ENCODE measurements at places on chromosomes 16 and 17.

DNA sequence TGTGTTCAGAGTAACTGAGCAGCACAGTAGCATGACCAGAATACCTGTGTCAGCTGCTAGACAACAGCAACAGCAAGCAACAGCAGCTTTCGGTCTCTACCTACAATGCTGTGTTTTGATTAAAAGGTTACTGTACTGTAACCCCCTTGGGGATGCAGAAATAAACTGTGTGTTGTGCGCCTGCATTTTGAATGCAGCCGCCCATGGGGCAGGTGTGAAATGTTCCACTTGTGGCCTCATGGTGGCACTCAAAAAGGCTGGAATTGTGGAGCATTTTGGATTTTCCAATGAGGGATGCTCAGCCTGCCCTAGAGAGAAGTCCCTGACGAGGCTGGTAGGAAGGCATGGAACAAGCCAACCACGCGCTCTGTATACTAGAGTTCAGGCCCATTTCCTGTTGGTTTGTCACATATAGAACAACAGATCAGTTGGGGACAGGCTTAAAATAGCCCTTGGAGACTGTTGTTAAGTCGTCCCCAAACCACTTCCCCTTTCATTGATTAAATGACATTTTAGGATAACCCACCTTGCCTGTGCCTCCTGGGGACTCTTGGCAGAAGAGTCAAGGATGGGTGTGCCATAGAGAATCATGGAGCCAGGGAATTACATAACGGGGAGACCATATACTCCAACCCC, 27.1 kb downstream of the SCPEP1 start:
- DNase-seq = no peak

- peak; percentile 65 for DNase-seq
Observed at GRCh38 chr17:9768381-9768934, 22.9 kb downstream of the DHRS7C start.

GRCh38 chr17:39927101-39927928, at the start of the genes LRRC3C and ORMDL3:
LRRC3C (plus strand) TSS chr17:39927732; CDS start chr17:39941524, 13,792 bp downstream.
ORMDL3 (minus strand) TSS chr17:39927601; CDS start chr17:39924203, 3,398 bp downstream.
- DNase-seq = peak; percentile 96

DNA sequence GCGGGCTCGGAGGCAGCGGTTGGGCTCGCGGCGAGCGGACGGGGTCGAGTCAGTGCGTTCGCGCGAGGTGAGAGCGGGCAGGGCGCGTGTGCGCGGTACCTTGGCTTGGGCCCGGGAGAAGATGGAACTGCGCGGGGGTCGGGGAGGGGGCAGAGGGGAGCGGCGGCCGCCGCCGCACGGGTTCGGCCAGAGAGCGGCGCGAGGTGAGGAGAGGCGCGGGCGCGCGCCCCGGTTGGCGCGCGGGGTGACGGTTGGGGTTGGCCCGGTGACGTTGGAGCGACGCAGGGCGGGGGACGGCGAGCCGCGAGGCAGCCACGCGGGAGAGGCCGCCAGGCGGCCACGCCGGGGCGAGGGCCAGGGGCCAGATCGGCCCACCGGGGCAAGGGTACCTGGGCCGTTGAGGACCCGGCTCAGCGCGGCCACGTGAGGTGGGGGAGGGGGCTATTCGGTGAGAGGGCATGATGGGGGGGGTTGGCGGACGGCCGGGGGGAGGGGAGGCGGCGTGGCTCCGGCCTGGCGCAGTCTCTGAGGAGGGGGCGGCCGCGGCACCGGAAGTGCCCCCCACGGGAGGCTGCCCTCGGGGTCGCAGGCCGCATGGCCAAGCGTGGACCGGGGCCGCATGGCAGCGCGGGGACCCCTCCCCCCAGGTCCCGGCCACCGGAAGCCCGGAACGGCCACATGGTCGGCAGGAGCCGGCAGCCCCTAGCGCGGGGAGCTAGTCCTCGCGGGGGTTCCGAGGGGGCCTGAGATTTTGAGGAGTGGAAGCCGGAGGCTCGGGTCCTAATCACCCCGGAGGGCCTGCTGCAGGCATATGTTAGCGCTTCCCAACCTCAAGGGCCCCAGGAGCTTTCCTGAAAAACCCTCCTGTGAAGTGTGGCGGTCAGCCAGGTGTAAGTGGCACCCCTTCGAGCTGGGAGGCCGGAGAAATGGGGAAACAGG, 527 bp downstream of the EIF5A start:
- DNase-seq = peak; percentile 37

DNA sequence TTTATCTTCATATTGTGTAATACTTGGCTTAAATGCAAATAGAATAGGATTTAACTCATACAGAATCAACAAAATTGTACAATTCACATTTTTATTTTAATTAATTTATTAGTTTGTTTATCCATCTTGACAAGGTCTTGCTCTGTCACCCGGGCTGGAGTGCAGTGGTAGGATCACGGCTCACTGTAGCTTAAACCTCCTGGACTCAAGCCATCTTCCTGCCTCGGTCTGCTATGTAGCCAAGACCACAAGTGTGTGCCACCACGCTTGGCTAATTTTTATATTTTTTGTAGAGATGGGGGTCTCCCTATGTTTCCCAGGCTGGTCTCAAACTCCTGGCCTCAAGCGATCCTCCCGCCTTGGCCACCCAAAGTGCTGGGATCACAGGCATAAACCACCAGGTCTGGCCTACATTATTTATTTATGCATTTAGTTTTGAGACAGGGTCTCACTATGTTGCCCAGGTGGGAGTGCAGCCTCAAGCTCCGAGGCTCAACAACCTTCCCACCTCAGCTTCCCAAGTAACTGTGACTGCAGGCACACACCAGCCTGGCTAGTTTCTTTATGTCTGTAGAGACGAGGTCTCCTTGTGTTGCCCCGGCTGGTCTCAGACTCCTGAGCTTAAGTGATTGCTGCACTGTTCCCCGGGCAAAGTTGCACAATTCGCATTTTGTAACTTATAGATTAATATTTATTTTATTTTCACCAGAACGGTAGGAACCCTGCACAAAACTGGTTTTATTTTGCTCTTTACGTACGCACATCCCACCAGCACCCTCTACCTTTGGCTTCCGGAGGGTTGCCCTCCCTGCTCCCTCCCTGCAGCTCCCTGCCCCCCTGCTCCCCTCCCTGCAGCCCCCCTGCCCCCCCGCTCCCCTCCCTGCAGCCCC, 4.9 kb downstream of the DPEP1 start:
- no peak for DNase-seq

- DNase-seq = no peak
Observed at GRCh38 chr17:76036497-76037261, 9.6 kb upstream of the EVPL start.

DNA sequence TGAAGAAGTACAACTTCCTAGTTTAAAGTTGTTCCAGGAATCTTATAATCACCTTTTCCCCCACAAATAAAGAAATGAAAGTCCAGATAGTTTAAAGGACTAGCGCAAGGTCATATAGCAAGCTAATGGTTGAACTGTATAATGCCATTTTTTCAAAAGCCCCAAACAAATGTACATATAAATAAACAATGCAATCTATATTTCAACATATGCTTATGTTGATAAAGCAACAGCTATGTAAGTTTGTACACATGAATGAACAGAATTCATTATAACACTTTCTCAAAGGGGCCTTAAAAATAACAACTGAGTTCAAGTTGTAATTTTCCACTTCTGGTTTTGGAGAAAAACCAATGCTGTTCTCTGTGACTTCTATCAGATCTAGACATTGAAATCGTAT, 1628.6 kb downstream of the CDH8 start:
- DNase-seq = no peak

GRCh38 chr17:3596804-3597464, 12.3 kb downstream of the TRPV1 start:
- no peak for DNase-seq

DNA sequence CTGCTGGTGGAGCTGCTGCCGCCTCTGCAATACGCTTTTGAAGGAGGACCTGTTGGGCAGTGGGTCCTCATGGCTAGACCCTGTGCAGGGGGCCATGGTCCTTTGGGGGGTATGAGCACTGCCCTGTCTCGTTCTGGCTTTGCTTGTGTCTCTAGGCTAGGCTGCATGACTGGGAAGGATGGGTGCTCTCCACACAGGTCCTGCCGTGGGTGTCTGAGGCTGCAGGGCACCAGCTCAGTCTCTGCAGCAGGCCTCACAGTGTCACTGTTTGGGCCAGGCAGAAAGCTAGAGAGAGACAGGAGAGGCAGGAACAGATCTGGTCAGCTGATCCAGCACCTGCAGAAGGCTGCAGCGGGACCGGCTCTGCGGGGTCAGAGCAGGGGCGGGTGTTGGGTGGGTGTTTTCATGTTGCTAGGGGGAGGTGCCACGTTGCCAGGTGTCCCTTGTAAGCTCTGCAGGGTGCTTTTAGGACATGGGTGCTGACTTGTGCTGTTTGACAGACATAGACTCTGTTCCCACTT, 111.4 kb downstream of the SNX29 start:
- DNase-seq = no peak

DNA sequence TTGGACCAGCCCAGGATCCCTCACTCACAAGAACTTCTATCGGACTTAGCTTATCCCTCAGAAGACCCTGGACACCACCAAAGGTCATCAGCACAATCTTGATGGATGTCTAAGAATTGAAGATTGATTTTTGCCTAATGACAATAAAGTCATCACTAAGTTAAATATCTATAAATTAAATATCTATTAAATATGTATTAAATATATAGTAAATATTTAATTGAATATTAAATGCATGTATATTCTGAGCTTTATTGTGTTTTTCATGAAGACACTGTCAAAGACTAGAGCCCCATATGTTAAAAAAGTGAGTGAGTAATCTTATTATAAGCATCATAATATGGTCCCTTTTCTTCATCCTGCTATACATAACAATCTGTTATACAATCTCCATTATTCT, 751.1 kb downstream of the KCNJ2 start:
- no peak for DNase-seq

DNA sequence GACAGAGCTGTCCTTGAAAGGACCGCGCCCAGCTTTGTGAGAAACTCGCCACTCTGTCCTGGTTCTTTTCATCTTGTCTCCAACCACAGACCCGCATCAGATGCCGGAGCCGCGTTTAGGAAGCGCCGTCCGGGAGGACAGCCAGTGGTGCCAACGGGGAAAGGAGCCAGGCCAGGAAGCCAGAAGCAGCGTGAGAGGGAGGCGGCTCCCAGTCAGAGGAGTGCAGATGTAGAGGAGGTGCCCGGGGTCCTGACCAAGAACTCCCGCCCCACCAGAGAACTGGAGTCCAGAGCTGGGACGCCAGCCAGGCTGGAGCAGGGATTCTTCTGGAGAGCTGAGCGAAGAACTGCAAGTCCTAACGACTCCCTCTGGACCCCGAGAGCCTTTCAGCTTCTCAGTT, 49.3 kb upstream of the TNRC6C start:
- no peak for DNase-seq

- DNase-seq = peak; percentile 59
Observed at GRCh38 chr17:5282642-5283217, 646 bp downstream of the RABEP1 start.

GRCh38 chr16:77330332-77331042, 104.3 kb downstream of the ADAMTS18 start:
- no peak for DNase-seq

DNA sequence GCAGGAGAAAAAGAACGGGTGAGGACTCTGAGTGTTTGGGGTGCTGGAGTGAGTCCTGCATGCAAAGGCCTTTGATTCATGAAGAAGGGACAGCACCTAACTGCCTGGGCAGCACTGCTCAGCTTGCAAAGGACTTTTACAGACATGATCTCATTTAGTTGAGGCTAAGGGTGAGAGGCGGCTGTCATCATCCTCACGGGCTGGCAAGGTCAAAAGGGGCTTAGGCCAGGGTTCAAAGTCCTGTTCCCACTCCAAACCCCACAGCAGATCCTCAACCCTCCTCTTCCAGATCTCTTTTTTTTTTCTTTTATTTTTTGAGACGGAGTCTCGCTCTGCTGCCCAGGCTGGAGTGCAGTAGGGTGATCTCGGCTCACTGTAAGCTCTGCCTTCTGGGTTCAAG, 4.8 kb downstream of the RHBDF2 start:
- DNase-seq = no peak

- no peak for DNase-seq
Observed at GRCh38 chr16:6362321-6362720, 970.3 kb upstream of the RBFOX1 start.

All from RKO (cell line).